ENCODE measurements at places on chromosomes 2 and 18.
A peak's percentile ranks its signal among the peaks of the same experiment; 100 is the strongest.

- DNase-seq, result no peak
These were observed 422.8 kb downstream of the SETBP1 start for GRCh38 chr18:45103319-45104048.

DNA sequence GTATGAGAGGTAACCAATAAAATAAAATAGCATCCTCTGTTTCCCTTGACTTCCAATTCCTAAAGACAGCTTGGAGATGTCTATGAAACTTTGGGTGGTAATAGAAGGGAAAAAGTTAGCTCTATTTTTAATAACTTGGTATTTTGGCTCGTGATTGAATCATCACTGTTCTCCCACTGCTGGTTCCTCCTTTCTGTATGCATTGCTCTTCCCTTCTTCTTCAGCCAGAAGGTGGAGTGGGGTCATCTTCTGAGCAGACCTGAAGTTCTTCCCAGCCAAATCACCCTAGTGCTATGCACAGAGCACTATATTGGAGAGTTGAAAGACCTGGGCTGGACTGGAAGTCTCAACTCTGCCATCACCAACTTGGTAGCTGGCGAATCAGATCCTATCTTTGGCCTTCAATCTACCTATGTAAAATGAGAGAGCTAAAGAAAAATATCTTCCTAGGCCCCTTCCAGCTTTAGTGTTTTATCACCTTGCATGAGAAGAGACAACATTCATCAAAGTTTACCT, 54.1 kb downstream of the CPO start:
- DNase-seq, result no peak

GRCh38 chr2:75421986-75422385, 138.8 kb downstream of the EVA1A start:
- DNase-seq, result no peak

GRCh38 chr2:141925511-141925910, 205.3 kb downstream of the LRP1B start:
- no peak for DNase-seq

- peak; percentile 13 for DNase-seq
These were observed 20.6 kb downstream of the CROCC2 start for GRCh38 chr2:240926516-240927389.

GRCh38 chr2:151161821-151162551, 99.7 kb downstream of the RBM43 start:
- DNase-seq, result peak; percentile 45

DNA sequence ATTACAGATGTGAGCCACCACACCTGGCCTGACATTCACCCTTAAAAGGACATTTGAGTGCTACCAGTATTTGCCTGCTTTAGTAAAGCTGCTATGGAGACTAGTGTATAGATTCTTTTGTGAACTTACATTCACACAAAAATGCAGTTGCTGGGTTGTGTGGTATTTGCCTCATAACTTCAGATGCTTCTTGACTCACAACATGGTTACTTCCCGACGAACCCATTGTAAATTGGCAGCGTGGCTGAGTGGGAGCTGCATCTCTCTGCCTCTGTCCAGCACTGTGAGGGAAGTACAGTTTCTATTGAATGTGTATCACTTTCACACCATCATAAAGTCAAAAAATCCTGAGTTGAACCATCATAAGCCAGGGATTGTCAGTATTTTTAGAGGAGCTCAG, 56.9 kb downstream of the RRM2 start:
- peak; percentile 30 for DNase-seq

GRCh38 chr2:25230948-25231311, 62.5 kb upstream of the POMC start:
- no peak for DNase-seq

DNA sequence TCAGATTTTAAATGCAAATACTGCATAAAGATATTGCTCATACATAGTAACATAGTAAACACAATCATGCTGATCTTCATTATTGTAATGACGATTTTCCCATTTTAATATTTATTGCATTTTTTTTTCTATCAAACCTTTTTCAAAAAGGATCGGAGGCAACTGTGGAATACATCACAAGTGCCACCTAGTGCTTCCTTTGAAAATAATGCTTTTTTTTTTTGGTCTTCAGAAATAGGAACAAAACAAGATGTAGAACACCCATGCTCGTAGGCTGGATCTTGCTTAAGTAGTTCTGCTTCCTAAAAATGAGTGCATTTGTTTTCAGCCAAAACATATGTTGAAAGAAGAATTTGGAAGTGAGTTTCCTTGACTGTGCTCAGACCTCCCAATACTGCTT, 35.7 kb upstream of the GPR155 start:
- peak; percentile 12 for DNase-seq

- DNase-seq, result no peak
These were observed 203.5 kb downstream of the CYP26B1 start for GRCh38 chr2:71944183-71944550.

- DNase-seq, result no peak
These were observed 1375.4 kb upstream of the CELF4 start for GRCh38 chr18:38940863-38941531.

- no peak for DNase-seq
These were observed 1.1 kb upstream of the PPP3R1 start for GRCh38 chr2:68253219-68254068.

Measured in AG10803 (cell line).